ENCODE measurements at places on chromosomes 16 and 17. TPM values are rescaled to one million over a fixed set of nuclear protein-coding genes. Genes with fewer than 3 reads are reported as not detected.

Gene STARD3
- 57.6 TPM for polyA plus RNA-seq

Gene NOG
- polyA plus RNA-seq = 1.8 TPM

Gene SGCA
- polyA plus RNA-seq = 0.96 TPM

- DNase-seq = no peak
Observed at GRCh38 chr17:29165800-29166506, 14.2 kb downstream of the MYO18A start.

DNA sequence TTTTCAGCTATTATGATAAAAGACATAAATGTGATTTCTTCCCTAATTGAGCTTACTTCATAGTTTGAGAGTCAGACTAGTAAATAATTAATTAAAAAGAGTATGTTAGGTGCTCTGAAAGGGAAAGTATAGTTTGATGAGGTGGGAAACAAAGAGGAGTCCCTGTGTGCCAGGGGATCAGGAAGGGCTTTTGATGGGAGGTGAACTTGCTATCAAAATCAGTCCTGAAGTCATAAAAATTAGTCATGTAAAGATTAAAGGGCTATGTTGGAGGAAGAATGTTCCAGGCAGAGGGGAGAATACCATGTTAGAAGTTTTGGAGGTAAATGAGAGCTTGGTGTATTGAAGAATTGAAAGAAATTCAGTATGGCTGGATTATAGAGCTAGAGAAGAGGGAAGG is 31.0 kb downstream of the NFAT5 start:
- DNase-seq = no peak

DNA sequence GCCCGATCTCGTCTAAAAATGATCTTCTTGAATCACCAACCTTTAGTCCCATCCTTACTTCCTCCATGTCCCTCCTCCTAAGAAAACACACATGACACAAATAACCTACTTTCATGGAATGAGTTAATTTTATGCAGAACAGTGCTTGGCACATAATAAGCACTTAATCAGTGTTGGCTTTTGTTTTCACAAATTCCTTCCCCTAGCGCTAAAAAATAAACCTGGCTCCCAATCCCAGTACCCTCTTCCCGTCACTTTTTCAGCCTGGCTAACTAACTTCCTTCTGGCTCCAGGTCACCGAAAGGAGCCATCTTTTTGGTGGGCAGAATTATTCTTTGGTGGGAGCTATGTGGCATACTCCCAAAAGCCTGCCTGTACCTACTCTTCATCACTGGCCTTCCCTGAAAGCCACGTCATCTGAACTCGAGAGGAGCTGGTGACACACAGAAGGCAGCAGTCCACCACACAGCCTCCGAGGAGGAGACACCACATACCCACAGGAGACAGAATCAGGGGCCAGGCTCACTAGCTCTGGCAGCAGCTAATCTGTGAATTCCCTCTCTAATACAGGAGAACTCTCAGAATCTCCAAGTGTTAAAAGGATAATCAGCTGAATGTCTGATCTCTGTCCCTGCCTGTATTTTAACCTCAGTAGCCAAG is 114.5 kb downstream of the SMG6 start:
- no peak for DNase-seq

DNA sequence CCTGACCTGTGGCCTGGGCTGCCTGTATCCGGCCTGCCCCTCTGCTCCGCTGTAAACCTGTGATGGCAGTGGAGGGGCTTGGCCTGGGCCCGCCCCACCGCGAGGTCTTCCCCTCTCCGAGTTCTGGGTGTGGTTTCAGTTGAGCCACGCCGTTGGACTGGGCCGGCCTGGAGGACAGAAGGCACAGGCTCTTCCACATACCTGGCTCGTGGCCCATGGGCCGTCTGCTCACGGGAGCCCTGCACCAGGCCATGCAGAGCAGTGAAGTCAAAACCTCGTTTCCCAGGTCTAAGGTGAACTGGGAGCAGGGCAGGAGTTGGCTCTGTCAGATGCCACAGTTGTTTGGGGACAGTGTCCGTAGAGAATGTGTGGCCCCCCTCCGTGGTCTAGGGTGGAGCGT is 5.6 kb upstream of the RNPS1 start:
- no peak for DNase-seq

GRCh38 chr16:22318690-22319358 is 21.6 kb downstream of the POLR3E start:
- no peak for DNase-seq

DNA sequence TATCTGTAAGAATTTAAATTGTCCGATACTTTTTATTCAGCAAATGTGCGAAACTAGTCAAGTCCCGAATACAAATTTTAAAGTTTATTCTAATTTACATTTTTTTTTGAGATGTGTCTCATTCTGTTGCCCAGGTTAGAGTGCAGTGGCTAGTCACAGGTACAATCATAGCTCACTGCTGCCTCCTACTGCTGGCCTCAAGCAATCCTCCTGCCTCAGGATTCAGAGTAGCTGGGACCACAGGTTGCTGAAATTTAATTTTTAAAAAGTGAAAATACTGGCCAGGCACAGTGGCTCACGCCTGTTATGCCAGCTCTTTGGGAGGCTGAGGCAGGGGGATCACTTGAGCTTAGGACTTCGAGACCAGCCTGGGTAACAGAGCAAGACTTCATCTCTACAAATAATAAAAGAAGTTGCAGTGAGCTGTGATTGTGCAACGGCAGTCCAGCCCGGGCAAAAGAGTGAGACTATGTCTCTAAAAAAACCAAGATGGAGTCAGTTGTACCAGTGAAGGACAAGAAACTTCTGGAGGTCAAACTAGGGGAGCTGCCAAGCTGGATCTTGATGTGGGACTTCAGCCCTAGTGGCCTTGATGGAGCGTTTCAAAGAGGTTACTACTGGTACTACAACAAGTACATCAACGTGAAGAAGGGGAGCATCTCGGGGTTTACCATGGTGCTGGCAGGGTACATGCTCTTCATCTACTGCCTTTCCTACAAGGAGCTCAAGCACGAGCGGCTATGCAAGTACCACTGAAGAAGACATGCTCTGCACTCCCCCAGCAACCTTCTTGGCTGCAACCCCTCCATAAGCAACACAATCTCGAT is 5.6 kb downstream of the POLG2 start:
- no peak for DNase-seq

DNA sequence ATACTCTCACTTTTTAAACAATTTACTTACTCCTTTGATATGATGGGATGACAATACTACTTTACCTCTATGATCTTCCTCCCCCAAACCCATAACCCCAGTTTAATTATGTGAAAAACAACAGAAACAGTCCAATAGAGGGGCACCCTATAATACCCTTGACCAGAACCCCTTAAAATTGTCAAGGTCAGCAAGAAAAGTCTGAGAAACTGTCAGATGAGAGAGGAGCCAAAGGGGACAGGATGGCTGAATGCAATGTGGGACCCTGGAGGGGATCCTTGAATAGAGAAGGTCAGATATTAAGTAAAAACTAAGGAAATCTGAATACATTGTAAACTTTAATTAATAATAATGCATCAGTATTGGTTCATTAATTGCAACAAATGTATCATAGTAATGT is 15.8 kb upstream of the HYDIN start:
- no peak for DNase-seq

Data from right renal pelvis (tissue), 4 donors.